ENCODE measurements at places on chromosomes 6 and 20.

- DNase-seq = peak; percentile 23
These were observed 31.9 kb downstream of the VSTM2L start for GRCh38 chr20:37934634-37935375.

GRCh38 chr20:11274141-11274594, 600.4 kb upstream of the JAG1 start:
- DNase-seq = peak; percentile 84

- DNase-seq = peak; percentile 8
These were observed 40.1 kb upstream of the DYNLRB1 start for GRCh38 chr20:34475979-34476736.

DNA sequence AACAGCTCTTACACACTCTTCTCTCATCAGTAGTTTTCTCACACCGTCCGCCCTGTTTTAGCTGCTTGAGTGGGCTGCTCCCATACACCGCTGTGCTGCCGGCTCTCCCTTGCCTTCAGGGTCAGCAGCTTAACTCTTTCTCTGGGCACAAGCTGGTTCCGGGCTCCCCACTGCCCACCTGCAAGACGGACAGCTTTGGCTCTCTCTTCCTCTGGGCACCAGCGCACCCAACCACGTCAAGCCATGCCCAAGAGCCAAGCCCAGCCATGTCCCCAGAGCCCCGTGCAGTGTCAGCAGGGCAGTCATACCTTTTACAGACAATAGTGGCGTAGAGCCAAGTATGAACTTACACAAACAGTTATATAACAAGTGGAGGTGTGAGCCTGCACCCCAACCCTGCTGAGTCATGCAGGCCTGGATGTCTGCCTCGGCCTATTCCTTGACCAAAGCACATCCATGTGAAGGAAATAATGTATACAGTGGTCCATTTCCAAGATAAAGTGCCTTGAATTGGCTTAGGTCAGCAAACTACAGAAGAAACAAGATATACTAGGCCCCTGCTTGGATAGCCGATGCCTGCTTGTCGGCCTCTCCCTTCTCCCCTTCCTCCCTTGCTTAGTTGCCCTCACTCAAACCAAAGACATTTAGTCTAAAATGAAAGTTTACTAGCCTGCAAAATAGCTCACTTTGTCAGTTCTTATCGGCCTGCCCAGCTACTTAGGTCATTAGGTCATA, 89.3 kb downstream of the JPH2 start:
- no peak for DNase-seq

DNA sequence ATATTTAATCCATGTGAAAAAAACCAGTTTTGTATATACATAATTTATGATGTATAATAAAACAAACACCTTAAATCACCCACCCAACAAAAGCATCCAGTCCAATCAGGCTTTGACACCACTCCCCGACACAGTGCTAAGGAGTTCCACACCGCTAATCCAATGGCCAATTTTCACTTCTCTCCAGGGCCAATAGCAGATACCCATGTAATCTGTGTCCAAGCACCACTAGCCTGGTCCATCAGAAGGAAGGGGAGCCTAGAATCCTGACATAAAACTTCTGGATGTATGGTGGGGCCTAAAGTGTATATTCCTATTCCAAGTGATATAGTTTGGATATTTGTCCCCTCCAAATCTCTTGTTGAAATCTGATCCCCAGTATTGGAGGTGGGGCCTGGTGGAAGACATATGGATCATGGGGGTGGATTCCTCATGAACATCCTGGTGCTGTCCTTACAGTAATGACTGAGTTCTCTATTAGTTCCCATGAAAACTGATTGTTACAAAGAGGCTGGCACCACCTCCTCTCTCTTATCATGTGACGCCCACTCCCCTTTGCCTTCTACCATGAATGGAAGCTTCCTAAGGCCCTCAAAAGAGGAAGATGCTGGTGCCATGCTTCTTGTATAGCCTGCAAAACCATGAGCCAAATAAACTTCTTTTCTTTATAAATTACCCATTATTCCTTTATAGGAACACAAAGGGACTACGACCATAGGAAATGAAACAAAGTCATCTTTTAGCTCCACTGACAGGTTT, 20.8 kb downstream of the RALGAPA2 start:
- no peak for DNase-seq

GRCh38 chr20:16314320-16314719, 258.9 kb downstream of the KIF16B start:
- DNase-seq = no peak

DNA sequence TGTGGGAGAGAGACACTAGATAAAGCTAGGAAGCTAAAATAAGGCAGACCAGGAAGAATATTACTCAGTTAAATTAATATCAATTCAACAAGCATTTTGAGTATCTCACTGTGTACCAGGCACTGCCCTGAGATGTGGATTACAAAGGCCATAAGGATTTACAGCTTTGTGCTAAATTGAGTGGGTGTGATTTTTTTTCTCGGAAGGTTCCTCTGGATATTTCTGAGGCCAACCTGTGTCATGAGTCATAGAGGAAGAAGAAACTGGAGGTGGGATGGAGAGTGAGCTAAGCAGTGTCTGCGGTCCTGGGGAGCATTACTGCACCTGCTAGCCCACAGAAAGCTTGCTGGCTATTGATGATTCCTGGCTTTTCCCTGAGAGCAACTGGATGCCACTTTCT, 135.2 kb downstream of the RFPL4B start:
- no peak for DNase-seq

DNA sequence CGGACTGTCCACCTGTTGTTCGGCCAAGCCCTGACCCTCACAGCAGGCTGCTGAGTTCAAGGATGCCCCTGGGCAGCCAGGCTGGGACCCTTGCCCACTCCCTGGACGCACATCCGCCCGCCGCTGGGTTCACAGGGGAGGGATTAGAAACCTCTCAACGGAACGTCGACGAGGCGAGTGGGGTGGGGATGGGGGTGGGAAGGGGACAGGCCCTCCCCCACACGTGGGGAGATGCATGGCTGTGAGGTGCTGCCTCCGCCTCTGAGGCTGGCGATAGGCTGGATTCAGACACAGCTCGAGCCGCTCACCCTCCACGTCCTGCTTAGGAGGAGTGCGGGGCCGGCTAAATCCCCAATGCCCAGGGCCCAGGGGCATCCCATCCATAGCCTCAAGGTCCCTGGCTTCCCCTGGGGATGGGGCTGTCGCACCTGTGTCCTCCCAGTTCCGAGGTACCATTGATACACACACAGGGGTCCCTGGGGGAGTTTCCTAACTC, 90.6 kb upstream of the BHLHE23 start:
- DNase-seq = no peak

DNA sequence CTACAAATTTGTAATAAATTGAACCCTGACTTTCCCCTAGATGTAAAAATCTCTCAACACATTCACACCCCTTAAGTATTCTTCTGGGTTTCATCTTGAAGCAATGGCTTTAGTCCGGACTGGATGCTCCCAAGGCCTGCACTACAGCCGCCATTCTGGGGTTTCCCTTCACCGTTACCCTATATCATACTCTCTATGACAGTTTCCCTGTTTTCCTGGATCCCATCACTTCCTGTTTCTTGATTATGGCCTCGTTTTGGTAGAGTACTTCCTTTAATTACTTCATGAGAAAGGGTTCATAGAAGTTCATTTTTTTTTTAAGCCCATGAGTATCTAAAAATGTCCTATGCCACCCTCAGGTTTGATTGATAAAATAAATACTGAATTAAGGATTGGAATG, 11.7 kb downstream of the FIG4 start:
- no peak for DNase-seq

- no peak for DNase-seq
These were observed 226.2 kb downstream of the TTLL2 start for GRCh38 chr6:167550941-167551627.

DNA sequence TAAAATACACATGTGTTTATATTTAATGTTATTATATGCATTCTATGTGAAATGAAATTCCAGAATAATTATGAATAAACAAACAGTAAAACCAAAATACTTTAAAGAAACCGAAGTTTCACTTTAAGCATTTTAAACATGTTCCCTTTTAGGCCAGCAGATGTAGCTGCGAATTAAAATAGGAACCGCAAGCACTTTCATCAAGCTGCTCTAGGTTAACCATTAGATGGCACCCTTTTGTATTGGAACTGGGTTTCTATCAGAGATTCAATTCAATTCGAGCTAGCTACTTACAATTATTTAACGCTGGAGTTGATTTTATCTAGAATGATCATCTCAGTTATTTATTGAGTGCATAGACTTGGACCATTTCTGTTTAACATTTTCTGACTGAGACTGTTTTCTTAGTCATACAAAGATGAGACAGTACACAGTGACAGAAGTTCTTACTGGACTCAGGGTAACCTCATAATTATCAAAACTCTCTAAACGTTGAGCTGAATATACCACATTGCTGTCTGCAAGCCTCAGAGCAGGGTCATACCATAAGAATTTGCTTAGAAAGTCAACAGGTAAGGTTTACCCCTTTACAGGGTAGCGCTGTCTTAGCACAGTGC, 8.5 kb downstream of the TMEM242 start:
- DNase-seq = peak; percentile 72

- DNase-seq = no peak
These were observed 138.6 kb downstream of the RPS12 start for GRCh38 chr6:132952986-132953385.

DNA sequence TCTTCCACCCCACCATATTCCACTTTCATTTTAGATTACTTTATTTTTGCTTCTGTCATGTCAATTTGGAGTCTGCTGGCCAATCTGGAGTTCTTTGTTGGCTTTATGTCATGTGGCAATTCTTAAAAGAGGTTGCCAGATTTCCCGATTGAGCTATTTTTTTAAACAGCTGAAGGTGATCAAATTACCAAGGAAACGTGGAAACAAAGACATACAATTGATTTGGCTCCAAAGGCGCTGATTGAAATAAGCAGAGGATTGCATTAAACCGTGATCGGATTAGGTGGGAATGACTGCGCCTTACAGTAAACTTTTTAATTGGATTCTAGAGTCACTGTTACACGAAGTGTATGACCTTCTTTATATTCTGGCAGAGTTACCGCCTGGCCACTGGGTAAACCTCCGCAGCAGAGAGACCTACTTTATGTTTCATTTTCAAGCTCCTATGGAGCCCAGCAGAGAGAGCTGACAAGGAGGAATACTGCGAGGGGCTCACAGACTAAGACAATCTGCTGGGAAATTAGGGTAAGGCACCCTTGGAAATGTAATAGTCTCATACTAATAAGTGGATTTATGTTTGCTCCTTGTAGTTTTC, 37.9 kb downstream of the SIM1 start:
- no peak for DNase-seq

- peak; percentile 31 for DNase-seq
These were observed 27.1 kb downstream of the PTGIS start for GRCh38 chr20:49540687-49541435.

DNA sequence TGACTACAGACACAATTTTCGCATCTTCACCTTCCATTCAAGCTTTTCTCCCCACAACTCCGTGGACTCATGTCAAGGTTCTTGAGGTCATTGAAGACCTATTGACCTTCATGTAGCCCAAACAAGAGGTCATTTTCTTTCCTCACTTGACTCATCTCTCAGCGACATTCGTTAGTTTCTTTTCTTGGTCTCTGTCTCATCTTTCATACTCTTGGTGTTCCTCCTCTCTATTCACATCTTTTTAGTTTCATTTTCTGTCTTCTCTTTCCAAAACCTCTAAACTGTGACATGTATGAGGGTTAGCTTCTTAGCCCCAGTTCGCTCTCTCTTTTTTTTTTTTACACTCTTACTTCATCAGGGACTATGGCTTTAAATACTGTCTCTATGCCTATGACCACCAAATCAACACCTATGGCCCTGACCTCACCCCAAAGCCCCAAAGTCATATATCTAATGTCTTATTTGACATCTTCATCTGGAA, 128.6 kb upstream of the BACH2 start:
- no peak for DNase-seq

DNA sequence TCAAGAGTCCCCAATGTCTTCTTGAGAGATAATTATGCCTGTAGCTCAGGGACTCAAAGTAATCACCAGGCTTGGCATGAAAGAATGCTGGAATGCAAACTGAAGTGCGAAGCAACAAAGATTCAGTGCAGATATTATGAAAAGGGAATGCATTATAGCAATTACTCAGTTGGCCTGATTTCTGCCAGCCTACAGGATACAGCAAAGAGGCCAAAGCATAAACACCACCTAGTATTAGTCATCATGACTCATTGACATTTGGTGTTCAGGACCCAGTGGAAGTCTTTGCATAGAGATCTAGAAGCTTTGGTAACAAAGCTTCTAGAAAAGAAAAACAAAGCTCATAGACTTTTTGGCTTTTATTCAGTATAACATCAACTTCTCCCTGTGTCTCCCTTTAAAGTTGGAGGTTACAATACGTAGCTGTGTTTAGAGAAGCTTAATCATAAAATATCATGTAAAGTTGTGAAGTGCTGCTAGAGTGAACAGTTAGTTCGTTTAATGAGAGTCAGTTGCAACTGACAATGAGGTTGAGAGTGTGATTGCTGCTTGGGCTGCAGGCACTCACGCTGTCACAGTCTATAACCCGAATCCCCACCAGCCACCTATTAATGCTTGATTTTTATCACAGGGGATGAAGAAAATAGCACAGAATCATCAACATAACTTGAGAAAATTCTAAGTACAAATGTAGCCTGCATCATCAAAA, 932.7 kb downstream of the TFAP2A start:
- DNase-seq = no peak

- DNase-seq = no peak
These were observed 11.4 kb upstream of the SSTR4 start for GRCh38 chr20:23023621-23024177.

DNA sequence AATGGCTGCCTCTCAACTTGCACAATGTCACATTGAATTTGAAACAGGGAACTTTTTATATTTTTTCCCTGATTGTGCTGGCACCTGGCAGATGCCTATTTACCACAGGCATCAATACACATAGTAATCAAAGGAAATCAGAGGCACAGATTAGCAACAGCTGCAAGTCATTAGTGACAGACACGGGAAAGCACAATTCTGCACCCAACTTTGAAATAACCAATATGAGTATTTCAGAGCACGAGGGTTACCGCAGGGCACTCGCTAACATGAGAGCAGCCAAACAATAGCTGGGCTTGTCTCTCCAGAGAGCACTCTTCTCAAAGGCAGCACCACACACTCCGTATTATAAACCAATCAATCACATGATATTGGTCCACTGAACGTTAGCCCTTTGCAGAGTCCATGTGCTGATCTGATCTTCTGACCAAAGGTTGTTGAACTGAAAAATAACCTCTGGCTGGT, 149.5 kb downstream of the RNF144B start:
- no peak for DNase-seq

- DNase-seq = peak; percentile 93
These were observed at the start of gene NRSN1 for GRCh38 chr6:24125980-24126379. TSS of gene NRSN1 (plus strand) at chr6:24126215. CDS start at chr6:24134328, 8,113 bp downstream.

All from neural progenitor cell (in vitro differentiated cells).